ENCODE measurements at places on chromosomes 3 and 15. TPM values are rescaled to one million over a fixed set of nuclear protein-coding genes. Genes with fewer than 3 reads are reported as not detected.

Gene USP13
- total RNA-seq: 8.8 TPM

Gene DNAH12
- total RNA-seq: 0.19 TPM

Gene DISP2
- total RNA-seq: 0.05 TPM

Gene CEMIP
- total RNA-seq: not detected

Gene B3GNT5
- total RNA-seq: 13.1 TPM

Gene CPNE9
- 1.2 TPM for total RNA-seq

Gene CHRM5
- not detected for total RNA-seq

Gene FSIP1
- total RNA-seq: not detected

Gene GJD2
- not detected for total RNA-seq

Gene GOLGA8Q
- not detected for total RNA-seq

Gene GABRA5
- not detected for total RNA-seq

Gene CLRN1
- total RNA-seq: not detected

Gene TICRR
- 0.19 TPM for total RNA-seq

Gene SAMD7
- not detected for total RNA-seq

Gene CAMKV
- total RNA-seq: not detected

Gene DLEC1
- total RNA-seq: 7.5 TPM
